Stomach (tissue), 19 donors: ENCODE measurements at places on chromosomes 16 and 17. TPM values are rescaled to one million over a fixed set of nuclear protein-coding genes. Genes with fewer than 3 reads are reported as not detected.
A peak's percentile ranks its signal among the peaks of the same experiment; 100 is the strongest.

Gene IRF8
- total RNA-seq = 14.0 TPM

Gene KRT222
- total RNA-seq = not detected

Gene STAT3
- 207 TPM for total RNA-seq

Gene CLEC18A
- total RNA-seq = 1.7 TPM

Gene CEP112
- 108 TPM for total RNA-seq

Gene PCGF2
- 5.8 TPM for total RNA-seq

Gene SOCS1
- 12.1 TPM for total RNA-seq

Gene CETP
- total RNA-seq = 2.9 TPM

- no peak for DNase-seq
- H3K4me1 ChIP-seq = peaks cover 62% of the 10 kb centered on the region
- H3K4me3 ChIP-seq = no peak overlapping the region
Observed at GRCh38 chr17:3960764-3961163, 3.5 kb downstream of the ATP2A3 start.

GRCh38 chr17:47654991-47655390 is 5.3 kb downstream of the KPNB1 start:
- H3K27ac ChIP-seq = no peak overlapping the region
- peaks cover 60% of the 10 kb centered on the region for H3K36me3 ChIP-seq
- DNase-seq = peak; percentile 44

DNA sequence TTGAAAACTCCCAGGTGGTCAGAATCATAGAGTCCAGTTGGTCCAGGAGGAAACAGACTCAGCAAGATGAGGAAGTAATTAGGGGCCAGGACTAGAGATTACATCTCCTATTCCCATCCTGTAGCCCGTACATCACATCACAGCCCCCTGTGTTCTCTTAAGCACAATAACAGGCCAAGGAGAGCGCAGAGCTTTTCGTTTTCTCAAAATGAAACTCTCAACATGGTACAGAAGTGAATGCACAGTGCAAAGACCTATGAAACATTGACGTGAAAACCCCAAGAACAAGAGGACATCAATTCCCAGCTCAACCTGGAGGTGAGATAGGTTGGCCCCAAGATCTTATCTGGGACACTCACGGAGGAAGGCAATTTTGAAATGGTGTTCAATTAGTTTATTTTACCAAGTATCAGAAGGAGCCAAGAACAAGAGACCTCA is 9.0 kb downstream of the PIK3R5 start:
- H3K27ac ChIP-seq = peak overlapping the region; percentile 65
- no peaks in the 10 kb centered on the region for H3K36me3 ChIP-seq
- DNase-seq = no peak
- no peaks in the 10 kb centered on the region for H3K4me1 ChIP-seq

DNA sequence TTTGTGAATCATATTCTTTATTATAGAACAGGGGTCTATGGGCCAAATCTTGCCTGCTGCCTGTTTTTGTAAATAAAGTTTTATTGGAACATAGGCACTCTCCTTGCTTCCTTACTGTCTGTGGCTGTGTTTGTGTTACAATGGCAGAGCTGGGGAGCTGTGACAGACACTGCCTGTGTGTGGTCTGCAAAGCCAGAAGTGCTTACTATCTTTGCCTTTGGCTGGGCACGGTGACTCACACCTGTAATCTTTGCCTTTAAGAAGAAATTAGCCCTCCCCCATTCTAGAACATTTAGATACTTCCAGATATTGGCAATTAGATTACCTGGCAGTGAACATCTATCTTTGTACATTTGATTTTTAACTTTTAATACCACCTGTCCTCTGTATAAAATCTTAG is 308.3 kb downstream of the FOXL1 start:
- peaks cover 70% of the 10 kb centered on the region for H3K27me3 ChIP-seq
- H3K4me1 ChIP-seq = no peaks in the 10 kb centered on the region
- H3K36me3 ChIP-seq = no peaks in the 10 kb centered on the region
- H3K4me3 ChIP-seq = no peak overlapping the region

- no peaks in the 10 kb centered on the region for H3K4me1 ChIP-seq
- no peaks in the 10 kb centered on the region for H3K27me3 ChIP-seq
- no peak overlapping the region for H3K4me3 ChIP-seq
- H3K36me3 ChIP-seq = no peaks in the 10 kb centered on the region
- no peak overlapping the region for H3K27ac ChIP-seq
Observed at GRCh38 chr16:65737831-65738230, 616.0 kb upstream of the CDH11 start.

GRCh38 chr17:70119983-70120382 is 45.0 kb downstream of the KCNJ16 start:
- no peak overlapping the region for H3K27ac ChIP-seq
- no peaks in the 10 kb centered on the region for H3K27me3 ChIP-seq
- H3K4me1 ChIP-seq = no peaks in the 10 kb centered on the region
- no peaks in the 10 kb centered on the region for H3K36me3 ChIP-seq

DNA sequence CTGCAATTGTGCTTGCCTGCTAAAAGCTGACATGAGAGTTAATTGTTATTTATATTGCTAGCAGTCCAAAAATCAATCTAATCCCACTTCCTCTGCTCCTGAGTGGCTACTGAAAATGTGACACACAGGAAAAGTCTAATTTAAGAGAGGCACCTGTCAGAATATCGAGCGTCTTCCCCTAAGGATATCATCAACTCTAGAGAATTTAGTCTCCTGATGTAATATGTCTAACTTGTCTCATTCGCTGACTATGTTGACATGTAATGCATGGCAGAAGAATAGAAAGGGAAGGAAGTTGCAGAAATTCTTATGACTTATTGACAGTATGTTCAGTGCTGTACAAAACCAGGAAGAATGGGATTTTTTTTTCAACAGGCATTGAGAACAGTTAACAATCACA is 893.4 kb upstream of the CDH8 start:
- H3K27ac ChIP-seq = no peak overlapping the region
- no peaks in the 10 kb centered on the region for H3K4me1 ChIP-seq
- H3K4me3 ChIP-seq = no peak overlapping the region
- H3K27me3 ChIP-seq = no peaks in the 10 kb centered on the region
- DNase-seq = no peak
- H3K36me3 ChIP-seq = no peaks in the 10 kb centered on the region

DNA sequence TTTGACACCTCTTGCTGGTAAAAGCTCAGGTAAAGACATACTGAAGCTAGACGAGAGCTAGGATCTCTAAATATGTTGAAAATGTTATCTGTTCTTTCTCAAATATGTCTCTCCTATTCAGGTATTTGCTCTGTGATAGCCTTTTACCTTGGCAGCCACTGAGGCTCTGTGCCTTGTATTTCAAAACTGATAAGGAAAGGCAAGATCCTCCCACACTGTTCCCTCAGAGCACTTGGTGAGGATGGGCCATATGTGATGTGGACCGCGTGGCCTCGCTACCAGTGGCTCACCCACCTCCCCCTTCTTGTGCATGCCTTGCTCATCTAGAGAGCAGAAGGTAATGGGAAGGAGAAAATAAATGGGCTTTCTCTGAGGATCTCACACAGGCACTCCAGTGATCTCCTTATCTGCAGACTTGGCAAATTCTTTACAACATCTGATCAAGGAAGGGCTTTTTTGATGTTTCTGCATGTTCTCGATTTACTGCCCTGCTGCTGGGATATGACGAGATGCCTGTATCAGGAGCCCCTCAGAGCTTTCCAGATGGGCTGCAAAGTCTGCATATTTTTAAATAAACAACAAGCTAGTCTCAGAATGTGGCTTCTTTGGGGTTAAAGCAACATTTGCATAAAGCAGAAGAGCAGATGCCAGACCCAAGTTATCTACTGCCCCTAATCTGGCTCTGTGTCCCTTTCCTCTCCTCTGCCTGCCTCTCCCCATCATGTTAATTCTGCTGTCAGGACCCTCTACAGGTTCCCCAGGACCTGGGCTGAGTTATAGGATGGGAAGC is 16.9 kb downstream of the HOXB1 start:
- no peaks in the 10 kb centered on the region for H3K36me3 ChIP-seq
- H3K4me1 ChIP-seq = peaks cover 4% of the 10 kb centered on the region
- H3K27ac ChIP-seq = no peak overlapping the region

DNA sequence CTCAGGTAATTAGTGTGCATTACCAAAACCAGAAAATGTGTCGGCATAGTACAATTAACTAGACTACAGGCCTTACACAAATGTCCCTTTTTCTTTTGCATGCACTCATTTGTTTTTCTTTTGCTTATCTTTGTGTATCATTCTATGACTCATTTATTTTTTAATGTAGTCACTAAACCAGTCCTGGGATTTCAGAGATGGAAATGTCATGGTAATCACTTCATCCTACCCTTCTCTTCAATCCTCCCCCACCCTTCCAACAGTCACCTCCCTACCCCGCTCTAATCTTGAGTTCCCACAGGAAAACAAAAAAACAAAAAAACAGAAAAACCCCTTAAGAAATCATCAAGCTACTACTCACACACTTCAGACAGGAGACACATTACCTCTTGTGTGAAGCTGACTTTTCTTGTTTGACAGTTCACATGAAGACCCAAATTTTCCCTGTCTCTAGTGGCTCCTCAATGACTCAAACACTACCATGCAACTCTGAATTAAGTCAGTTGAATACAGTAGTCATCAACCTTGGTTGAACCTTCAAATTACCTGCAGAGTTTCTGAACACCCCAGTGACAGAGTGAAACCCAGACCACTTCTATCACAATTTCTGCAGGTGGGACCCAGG is 242.4 kb upstream of the SALL1 start:
- no peaks in the 10 kb centered on the region for H3K36me3 ChIP-seq
- H3K27ac ChIP-seq = no peak overlapping the region
- DNase-seq = no peak
- no peaks in the 10 kb centered on the region for H3K4me1 ChIP-seq
- H3K4me3 ChIP-seq = no peak overlapping the region

- no peaks in the 10 kb centered on the region for H3K27me3 ChIP-seq
- no peak overlapping the region for H3K27ac ChIP-seq
- no peaks in the 10 kb centered on the region for H3K36me3 ChIP-seq
- no peak overlapping the region for H3K4me3 ChIP-seq
Observed at GRCh38 chr17:62715882-62716390, 88.5 kb downstream of the MRC2 start.

DNA sequence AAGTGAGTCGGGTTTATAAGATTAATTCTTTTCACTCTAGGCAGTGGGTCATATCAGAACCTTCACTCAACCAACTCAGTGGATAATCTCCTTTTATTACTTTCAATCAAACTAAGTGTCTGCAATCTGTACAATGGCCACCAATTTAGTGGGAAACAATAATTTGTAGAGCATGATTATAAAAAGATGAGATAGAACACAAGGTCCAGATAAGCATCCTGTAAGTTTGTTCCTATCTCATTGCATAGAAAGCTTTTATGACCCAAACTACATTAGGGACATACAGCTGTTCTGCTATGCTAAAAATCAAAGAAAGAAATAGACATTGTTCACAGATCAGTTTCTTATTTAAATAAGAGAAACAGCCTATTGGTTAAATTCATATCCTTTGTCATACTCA is 341.4 kb upstream of the PSMD7 start:
- DNase-seq = no peak
- H3K36me3 ChIP-seq = no peaks in the 10 kb centered on the region
- H3K4me1 ChIP-seq = peaks cover 5% of the 10 kb centered on the region
- H3K27ac ChIP-seq = no peak overlapping the region
- no peaks in the 10 kb centered on the region for H3K27me3 ChIP-seq

- peaks cover 82% of the 10 kb centered on the region for H3K36me3 ChIP-seq
- H3K27ac ChIP-seq = no peak overlapping the region
- DNase-seq = no peak
- no peak overlapping the region for H3K4me3 ChIP-seq
Observed at GRCh38 chr16:84660973-84661372, 12.7 kb downstream of the KLHL36 start.

DNA sequence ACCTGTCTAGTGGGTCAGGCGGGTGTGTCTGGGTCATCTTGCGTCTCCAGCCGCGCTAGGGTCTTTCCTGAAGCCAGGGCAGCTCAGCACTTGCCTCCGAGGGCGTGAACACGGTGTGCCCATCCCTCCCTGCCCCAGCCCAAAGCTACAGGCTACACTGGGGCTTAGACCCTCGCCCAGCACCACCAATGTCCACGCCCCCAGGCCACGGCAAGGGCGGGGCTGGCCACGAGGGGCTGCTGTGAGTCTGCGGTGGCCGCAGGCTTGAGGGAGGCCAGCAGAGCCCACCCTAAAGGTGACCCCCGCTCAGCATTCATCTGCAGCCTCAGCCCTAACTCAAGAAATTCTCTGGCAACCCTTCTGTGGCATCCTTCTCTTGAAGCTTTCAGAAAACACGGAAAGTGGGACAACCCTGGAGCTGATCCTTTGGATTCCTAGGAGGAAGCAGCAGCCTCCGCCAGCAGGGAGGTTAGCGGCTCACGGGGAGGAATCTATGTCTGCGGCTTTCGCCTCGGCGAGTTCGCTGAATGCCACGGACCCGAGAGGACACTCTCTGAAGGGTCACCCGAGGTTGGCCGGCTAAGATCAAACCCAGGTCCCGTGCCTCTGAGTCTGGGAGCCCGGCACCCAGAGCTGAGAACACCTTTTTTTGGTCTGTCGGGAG is 41.7 kb downstream of the TIMM22 start:
- no peak overlapping the region for H3K4me3 ChIP-seq
- H3K27me3 ChIP-seq = no peaks in the 10 kb centered on the region
- peaks cover 23% of the 10 kb centered on the region for H3K4me1 ChIP-seq
- peaks cover 45% of the 10 kb centered on the region for H3K36me3 ChIP-seq
- H3K27ac ChIP-seq = peak overlapping the region; percentile 53

DNA sequence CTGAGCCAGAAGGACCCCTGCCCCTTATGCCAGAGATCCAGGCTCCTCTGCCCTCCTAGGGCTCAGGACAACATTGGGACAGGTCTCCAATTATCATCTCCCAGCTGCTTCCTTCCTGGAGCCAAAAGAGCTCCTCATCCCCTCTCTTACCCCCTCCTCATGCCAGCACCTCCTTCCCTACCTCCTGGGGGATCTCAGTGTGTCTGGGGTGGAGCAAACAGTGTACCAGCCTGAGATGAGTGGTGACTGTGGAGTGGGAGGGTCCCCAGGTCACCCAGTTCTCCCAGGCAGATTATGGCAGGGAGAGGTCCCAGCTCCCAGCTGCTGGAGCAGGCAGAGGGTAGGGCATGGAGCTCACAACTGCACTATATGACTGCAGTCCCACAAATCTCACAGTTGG is 23.7 kb downstream of the SRCIN1 start:
- H3K27me3 ChIP-seq = peaks cover 50% of the 10 kb centered on the region
- H3K27ac ChIP-seq = no peak overlapping the region
- peaks cover 30% of the 10 kb centered on the region for H3K4me1 ChIP-seq
- H3K4me3 ChIP-seq = no peak overlapping the region
- DNase-seq = no peak
